Right forelimb (tissue), 1 donor: ENCODE measurements at places on chromosomes 16 and 17.

DNA sequence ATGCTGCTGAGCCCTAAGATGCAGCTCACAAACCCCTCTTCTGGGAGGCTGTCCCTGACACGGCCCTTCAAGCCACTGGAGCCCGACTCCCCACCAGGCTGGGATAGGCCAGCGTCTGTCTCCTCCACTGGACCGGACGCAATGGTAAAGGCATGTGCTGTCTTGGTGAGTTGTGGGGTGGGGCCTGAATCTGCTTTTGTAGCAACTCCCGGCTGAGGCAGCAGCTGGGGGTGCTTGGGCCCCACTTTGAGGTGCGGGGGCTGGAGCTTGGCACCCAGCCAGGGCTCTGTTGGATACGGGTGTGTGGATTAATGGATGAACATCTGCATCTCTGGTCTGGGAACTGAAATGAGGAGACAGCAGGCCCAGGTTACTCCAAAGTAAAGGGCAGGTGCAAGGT is 3.5 kb upstream of the NLRC3 start:
- DNase-seq = peak; percentile 74

DNA sequence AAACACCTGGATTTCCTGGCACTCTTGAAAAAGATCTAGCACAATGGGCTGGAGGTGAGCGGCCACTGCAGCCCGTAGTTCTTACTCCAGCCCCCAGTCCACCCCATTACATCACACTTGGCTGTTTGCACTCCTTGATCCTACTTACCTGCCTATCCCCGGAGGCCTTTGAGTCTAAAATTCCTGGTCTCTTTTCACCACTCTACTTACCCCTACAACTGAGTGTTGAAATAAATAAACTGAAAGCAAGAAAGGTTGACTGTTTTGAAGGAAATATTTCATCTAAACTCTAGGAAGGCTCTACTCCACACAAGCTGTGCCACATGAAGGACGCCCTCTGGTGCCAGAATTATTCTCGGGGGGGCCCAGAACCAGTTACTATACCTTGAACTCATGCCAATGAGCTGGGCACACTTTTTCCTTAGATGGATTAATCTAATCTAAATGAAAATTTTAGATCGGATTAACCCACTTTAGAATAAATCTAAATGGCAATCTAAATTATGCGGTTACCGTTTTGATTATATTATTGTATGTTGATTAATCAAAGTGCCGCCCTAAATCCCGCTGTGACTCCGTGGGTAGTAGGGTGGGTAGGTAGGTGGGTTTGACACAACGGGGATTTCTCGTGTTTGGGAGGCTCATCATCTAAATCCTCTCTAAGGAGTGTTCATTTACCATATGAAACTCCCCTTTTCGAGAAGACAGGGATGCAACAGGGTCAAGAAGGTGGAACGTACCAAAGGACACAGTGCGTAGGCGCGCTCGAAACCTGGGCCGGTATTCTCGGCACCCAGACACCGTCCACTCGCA is 651 bp upstream of the EIF1 start:
- no peak for DNase-seq

- DNase-seq = no peak
Observed at GRCh38 chr16:12575288-12575687, 228.4 kb downstream of the CPPED1 start.

DNA sequence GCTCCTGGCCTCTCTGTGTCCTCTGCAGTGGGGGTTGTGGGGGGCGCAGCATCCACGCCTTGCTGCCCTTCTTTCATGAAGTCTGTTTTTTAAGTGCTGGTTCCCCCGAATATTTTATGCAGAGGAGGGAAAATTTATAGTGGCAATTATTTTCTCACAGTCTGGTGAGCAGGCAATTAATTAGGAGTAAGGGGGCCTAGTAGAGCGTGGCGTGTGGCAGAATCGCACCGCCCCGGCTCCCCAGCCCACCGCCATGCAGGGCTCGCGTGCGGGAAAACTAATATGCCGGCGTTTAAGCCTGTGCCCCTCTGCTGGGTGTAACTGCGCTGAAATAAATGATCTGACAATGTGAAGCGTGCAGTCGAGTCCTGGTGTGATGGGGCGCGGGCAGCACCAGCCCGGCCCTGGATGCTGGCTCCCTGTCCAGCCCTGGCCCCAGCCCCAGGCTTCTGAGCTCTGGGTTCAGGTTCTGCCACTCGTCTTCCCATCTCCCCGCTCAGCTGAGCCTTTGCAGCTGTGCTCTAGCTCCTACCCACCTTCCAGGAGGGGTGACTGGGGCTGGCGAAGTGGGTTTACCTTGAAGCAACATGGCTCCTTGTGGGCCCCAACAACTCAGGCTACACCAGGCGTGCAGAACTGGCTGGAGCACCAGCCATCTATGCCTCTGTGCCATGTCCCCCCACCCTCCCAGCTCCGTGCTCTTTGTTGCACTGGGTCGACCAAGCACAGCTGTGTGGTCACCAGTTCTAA is 13.8 kb downstream of the ENGASE start:
- DNase-seq = no peak

GRCh38 chr17:30347488-30347887 is 13.6 kb upstream of the TMIGD1 start:
- no peak for DNase-seq

- no peak for DNase-seq
Observed at GRCh38 chr17:67151717-67152116, 93.3 kb downstream of the HELZ start.

DNA sequence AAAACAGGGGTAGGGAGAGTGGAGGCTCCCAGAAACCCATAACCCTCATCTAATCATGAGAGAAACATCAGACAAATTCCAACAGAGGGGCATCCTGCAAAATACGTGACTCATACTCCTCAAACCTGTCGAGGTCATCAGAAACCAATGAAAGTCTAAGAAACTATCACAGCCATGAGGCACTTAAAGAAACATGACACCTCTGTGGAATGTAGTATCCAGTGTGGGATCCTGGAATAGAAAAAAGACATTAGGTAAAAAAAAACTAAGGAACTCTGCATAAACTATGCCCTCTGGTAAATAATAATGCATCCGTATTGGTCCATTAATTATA is 16.4 kb downstream of the CDH5 start:
- no peak for DNase-seq

DNA sequence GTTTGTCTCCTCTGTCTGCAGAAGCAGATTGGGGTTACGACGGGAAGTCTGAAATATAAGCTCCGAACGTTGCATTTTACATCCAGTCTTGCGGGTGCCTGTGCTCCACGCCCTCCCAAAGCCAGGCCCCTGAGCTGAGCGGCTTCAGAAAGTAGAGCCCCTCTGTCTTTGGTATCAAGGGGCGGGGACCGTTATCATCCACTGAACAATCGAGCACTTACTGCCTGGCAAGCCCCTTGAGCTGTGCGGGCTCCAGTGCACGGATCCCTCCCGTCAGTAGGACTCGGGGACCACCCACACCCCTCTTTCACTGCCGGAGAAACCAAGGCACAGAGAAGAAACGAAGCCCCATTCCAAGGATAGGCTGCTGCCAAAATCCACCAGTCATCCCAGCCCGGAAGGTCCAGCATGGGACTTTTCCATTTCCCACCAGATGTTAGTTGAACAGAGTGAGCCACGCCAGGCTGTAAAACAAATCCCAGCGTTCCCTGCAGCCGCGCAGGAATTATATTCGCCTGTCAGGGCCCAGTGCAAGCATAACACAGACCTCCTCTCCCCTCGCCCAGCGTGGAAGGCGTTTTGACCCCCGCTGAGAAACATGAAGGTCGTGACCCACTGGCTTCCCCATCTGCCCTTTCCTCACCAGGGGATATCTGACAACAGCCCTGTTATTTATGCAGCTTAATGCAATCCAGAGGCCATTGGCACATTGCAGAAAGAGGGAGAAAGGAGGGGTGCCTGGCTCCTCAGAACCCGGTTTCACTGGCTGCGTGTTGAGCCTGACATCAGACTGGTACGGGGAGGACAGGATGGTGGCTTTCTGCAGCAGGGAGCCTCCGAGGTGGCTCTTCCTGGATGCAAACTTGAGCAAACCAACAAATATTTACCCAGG is 212.2 kb upstream of the FOXF1 start:
- DNase-seq = peak; percentile 46
